ENCODE measurements at places on chromosomes 6 and 20. TPM values are rescaled to one million over a fixed set of nuclear protein-coding genes. Genes with fewer than 3 reads are reported as not detected.

GRCh38 chr20:10282979-10283456 lies 64.4 kb downstream of the SNAP25 start:
- DNase-seq: no peak

DNA sequence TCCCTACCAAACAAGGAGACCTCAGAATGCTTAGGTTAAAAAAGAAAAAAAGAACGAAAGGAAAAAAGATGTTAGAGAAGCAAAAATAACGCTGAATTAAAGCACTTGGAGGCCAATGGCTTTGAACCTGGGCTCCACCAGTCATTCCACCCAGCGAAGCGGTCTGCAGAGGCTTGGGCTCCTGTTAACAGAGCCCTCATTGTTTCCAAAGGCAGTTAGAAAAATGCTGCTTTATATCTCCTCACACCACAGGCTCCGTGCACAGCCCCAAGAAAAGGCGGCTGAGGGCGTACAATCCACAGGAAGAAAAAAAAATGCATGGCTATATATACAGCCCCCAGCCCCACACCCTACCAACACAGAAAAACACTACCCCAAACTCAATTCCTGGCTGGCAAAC lies 255.9 kb downstream of the FOXC1 start:
- DNase-seq: no peak

DBNDD2 gene
- 209 TPM for total RNA-seq

GRCh38 chr20:59223182-59223601 lies 59.6 kb downstream of the ZNF831 start:
- DNase-seq: no peak

- DNase-seq: peak; percentile 49
Measured at GRCh38 chr20:57061051-57061900, 205.2 kb downstream of the BMP7 start.

DNA sequence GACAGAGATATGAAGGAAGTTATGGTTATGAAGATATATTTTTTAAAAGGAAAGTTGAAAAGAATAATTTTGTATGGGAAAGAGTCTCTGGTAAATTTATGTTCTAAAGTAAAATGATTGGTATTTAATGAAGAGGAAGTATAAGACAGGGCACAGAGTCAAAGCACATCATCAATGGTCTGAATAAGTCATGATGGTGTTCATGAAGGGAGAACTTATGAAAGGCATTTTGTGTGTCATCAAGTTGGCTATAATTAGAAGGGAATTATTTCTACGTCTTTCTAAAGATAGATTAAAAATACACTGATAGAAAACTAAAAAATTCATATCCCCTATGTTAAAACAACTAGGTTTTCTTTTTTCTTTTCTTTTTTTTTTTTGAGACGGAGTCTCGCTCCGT lies 21.4 kb upstream of the SNAI1 start:
- no peak for DNase-seq

DOK5 gene
- total RNA-seq: 26.3 TPM

GRCh38 chr6:6678811-6679210 lies 90.3 kb downstream of the LY86 start:
- DNase-seq: no peak

- DNase-seq: no peak
Measured at GRCh38 chr6:139062932-139063646, 34.5 kb downstream of the ABRACL start.

DNA sequence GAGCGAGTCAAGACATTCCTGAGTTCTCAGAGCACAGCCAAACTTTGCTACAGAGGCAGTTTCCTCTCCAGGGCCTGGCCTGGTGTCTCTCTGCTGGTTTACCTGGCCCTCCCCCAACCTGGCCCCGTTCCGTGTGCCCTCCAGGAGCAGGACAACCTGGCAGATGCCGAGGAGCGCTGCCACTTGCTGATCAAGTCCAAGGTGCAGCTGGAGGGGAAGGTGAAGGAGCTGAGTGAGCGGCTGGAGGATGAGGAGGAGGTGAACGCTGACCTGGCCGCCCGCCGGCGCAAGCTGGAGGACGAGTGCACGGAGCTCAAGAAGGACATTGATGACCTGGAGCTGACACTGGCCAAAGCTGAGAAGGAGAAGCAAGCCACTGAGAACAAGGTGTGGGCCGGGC lies 39.5 kb downstream of the MYH7B start:
- no peak for DNase-seq

- DNase-seq: no peak
Measured at GRCh38 chr20:36175475-36175995, 21.0 kb downstream of the EPB41L1 start.

DNA sequence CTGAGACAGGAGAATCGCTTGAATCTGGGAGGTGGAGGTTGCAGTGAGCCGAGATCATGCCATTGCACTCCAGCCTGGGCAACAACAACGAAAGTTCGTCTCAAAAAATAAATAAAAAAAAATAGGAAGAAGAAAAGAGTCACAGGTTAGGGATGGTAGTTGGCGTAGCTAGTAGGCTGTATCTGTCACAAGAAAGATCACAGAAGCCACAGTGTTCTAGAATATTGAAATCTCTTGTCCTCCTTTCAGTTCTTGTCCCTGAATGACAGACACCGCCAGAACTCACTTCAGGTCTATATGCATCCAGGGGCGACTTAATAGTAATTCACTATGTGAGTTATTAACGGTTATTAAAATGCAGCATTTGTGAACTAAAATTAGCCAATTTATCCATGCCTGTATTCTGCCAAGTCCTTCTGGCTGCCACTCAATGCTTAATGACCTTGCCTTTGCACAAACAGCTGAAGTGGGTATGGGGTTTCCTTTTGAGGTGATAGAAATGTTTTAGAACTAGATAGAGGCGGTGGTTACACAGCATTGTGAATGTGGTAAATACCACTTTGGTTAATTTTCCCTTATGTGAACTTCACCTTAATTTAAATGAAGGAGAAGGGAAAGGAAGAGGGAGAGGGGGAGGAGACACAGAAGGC lies 41.3 kb upstream of the ZMYND8 start:
- no peak for DNase-seq

GRCh38 chr6:138162955-138163575 lies 1.3 kb downstream of the ARFGEF3 start:
- DNase-seq: no peak

GRCh38 chr20:23078351-23079015 lies 7.6 kb downstream of the CD93 start:
- no peak for DNase-seq

DNA sequence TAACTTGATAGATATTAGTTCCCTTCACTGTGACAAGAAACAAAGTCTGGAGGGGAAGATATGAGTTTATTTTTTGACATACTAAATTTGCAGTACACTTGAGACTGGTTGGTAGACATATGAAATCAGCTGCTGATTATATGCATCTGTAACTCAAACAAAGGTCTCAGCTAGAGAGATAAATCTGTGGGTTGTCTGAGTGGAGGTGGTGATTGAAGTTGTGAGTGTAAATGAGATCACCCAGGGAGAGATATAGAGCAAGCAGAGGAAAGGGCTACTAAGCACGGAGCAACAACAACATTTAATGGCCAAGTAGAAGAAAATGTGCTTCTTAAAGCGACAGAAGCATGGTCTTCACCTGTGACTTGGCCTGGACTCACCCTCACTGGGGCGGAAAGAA lies 173.2 kb upstream of the EYA4 start:
- DNase-seq: no peak

DNA sequence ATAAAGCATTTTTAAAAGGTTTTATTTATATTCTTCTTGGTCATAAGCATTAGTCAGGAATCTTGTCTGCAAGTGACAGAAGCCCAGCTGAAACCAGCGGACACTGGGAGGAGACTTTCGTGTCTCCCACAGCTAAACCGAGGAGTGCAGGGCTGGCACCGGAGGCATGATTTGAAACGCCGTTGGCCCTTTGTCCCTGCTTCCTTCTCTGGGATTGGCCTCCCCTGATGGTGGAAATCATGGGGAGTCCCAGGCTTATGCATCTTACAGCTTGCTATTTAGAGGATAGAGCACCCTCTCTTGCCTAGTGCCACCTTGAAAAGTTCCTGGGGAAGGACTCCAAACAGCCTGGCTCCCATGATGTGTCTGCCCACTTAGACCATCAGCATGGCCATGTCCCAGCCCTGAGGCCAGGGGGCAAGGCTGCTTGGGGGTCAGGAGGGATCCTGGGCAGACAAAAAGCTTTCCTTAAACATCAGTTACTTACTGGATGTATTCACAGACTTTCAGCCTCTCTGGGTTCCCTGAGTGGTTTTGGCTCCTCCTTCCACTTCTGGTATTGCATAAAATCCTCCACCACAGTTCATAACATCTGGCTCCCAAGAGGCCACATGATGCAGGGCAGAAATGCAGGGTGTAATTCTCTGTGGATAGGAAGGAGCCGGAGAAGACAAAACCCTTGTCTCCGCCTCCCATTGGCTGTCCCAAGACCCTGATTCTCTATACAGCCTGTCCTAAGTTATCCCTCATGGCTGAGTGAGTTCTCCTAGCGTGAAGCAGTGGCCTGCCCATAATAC lies 49.3 kb upstream of the INSM1 start:
- no peak for DNase-seq

IL17A gene
- not detected for total RNA-seq

DNA sequence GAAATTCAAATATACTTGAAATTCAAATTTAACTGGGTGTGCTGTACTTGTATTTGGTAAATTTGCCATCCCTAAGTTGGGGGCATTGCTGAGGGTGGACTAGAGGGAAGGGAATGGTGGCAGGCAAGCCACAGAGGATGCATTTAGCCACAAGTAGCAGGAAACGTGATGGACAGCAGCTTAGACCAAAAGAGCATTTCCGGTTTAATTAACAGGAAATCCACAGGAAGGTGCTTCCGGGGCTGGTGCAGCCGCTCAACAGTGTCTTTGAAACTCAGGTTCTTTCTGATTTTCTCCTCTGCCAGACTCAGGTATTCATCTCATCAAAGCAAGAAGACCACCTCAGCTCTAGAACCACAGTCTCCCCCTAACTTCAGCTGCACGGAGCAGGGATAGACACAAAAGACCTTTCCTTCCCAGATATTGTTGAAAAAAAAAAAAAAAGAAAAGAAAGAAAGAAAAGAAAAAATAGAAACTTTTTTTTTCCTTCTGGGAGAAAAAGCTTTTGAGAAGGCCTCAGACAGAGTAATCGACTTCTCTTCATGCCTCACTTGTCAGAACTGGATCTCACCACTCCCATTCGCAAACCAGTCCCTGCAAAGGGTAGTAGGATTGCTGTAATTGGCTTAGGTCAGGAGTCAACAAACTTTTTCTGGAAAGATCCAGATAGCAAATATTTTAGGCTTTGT lies 8.0 kb upstream of the BCAS1 start:
- no peak for DNase-seq

DNA sequence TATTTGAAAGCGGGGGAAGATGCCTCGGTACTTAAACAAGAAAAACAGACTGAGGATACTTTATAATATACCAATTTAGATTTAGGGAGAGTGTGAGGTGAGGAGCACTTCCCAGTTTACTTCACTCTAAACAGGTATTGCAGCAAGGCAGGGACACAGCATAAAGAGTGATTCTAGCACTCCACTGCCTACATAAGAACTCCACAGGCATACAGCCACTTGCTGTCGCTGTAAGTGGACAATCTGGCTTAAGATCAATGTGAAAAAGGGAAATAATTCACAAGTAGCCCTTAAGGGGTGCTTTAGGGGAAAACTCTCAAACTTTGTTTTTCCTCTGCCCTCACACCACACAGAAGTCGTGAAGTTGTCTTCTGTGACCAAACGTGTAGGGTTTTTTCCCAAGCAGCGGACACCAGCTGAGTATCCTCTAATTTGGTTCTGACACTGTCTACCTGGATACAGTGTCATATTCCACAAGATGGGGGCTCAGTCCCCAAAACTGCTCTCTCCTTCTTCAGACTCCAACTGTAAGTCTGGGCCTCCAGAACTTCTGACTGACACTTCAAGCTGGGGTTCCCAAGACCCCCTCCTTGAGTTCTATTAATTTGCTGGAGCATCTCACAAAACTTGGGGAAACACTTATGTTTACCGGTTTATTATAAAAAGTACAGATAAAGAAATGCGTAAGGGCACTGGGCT lies 9.3 kb downstream of the ADNP start:
- DNase-seq: no peak

DNA sequence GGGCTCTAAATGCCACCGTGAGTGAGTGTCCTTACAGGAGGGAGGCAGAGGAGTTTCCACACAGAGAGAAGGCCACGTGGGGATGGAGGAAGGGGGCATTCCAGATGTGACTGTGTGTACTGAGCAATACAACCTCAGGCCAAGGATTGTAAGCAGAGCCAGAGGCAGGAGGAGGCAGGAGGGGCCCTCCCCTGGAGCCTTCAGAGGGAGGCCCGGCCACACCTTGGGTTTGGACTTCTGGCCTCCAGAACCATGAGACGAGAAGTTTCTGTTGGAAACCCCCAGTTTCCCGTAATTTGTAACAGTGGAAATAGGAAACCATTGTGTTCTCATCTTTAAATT lies 9.3 kb upstream of the KIF25 start:
- no peak for DNase-seq

DNA sequence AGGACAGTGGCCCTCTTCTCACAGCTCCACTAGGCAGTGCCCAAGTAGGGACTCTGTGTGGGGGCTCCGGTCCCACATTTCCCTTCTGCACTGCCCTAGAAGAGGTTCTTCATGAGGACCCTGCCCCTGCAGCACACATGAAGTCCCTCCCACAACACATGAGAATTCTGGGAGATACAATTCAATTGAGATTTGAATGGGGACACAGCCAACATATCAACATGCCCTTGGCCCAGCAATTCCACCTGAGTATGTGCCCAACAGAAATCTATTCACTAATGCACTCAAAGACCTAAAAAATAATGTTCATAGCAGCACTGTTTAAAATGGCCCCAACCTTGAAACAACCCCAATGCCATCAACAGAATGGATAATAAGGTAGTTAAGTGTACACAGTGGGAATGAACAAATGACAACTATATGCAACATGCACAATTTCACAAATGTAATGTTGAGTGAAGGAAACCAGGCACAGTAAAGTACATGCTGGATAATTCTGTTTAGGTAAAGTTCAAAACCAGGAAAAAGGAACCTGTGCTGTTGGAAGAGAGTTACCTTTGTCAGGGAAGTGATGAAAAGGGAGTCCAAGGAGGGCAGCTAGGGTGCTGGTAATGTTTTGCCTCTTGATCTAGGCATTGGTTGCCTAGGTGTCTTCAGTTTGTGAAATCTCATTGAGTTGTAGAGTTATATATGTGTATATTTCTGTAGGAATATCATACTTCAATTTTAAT lies 16.1 kb downstream of the ISM1 start:
- DNase-seq: no peak

DNA sequence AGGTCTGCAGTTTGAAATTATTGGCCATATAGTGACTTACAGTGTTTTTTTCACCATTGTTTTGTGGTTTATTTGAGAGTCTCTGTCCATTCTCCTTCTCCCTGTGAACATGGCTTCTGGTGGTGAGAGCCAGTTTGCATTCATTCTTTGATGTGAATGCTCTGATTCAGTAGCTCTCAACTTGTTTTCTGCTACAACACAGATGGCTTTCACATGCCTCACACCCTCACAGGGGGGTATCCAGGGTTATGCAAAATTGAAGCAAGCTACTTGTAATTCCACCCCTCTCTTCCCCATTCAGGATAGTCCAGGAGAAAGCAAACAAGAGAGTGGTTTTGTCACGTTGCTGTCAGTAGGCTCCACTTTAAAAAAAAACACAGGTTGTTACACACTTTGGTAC lies 55.6 kb downstream of the SLX4IP start:
- DNase-seq: no peak

HSPA12B gene
- 9.2 TPM for total RNA-seq
